Left colon (tissue), 2 donors: ENCODE measurements at places on chromosomes 5 and 9.

DNA sequence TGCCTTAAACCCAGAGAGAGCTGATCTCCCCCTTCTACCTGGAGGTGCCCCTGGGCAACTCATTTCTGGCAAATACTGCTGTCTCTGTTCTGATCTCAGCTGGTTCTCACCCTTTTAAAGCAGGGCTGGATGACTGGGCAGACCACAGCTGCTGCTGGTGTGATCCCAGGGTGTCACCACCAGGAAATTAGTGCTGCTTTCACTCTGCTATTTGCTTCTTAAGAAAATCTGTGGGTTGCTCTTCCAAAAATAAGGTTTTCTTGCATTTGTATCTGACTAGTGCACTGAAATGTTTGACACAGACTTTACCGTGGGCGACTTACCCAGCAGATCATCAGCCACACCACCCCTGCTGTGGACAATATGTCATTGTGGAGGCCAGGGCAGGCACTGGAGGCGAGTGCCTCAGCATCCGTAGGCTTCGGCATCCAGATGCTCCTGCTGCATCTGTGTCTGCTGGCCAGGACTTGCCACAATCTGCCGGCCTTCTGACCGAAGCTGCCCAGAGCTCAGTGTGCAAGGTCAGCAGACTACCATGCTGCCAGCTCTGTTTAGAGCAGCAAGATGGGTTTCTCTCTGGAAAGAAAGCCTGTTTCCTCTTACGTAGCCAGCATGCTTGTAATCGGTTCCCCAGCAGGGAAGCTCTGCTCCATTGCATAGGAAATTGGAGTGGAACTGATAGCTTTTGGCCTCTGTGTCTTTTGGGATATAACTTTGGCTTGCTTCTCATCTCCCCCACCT, 13.6 kb downstream of the ARHGAP26 start:
- DNase-seq, result no peak

- DNase-seq, result no peak
Observed at GRCh38 chr5:33257807-33258429, 182.8 kb upstream of the TARS1 start.

GRCh38 chr5:88673253-88674105, 209.5 kb downstream of the MEF2C start:
- DNase-seq, result no peak

GRCh38 chr9:127114606-127115005, 7.8 kb downstream of the ANGPTL2 start:
- no peak for DNase-seq
